MCF 10A (cell line): ENCODE measurements at places on chromosomes 7 and 10. TPM values are rescaled to one million over a fixed set of nuclear protein-coding genes. Genes with fewer than 3 reads are reported as not detected.

Gene KIF20B
- total RNA-seq: 30.3 and 33.7 TPM in 2 replicates

Gene ABCC2
- 6.3 and 7.4 TPM in 2 replicates for total RNA-seq

Gene C10orf62
- total RNA-seq: 0.26 TPM in 1 of 2 replicates, not detected in the other

Gene UPK3B
- total RNA-seq: 1.0 and 1.1 TPM in 2 replicates

Gene ZNF438
- 6.8 and 8.4 TPM in 2 replicates for total RNA-seq
